Retina (tissue), 1 donor: ENCODE measurements at places on chromosomes 13 and 19.
A peak's percentile ranks its signal among the peaks of the same experiment; 100 is the strongest.

DNA sequence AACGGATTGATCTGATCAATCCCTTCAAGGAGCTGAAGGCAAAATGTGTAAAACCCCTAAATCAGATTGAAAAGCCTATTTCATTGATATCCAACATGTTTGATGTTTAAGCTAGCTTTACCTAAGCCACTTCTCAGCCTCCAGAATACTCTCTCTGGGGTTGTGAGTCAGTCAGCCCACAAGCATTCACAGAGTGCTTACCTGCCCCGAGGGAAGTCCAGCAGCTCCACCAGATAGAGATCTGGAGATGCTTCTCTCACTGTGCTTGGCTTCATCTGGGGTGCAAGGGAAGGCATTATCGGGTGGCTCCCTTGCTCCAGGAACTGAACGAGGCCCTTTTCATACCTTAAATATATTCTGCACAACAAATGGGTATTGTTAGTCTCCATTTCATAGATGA is 159.7 kb downstream of the OXGR1 start:
- no peak for DNase-seq

DNA sequence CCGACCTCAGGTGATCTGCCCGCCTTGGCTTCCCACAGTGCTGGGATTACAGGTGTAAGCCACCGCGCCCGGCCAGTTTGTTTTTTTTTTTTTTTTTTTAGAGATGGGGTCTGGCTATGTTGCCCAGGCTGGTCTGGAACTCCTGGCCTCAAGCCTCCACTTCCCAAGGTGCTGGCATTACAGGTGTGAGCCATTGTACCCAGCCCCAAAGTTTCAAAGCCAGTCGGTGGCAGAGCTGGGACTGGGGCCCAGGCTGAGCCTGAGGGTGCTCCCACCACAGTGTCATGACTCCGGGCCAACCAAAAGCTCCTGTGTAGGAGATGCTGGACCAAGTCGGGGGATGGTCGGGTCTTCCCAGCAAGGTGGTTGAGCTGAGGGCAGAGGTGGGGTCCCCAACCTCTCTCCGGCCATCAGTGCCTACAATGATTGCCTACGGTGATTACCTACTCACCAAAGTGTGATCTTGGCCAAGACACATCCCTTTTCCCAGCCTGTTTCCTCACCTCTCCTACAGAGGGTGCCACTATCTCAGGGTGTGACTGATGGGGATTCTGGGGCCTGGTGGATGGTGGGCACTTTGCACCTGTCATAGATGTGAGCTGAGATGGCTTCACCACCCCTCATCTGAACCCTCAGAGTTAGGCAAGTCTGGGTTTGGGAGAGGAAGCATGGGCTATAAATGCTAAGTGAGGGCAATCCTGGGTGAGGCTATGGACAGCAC is 5.9 kb upstream of the SAMD1 start:
- no peak for DNase-seq

- peak; percentile 23 for DNase-seq
Measured at GRCh38 chr19:14517446-14517839, 754 bp downstream of the DNAJB1 start.

DNA sequence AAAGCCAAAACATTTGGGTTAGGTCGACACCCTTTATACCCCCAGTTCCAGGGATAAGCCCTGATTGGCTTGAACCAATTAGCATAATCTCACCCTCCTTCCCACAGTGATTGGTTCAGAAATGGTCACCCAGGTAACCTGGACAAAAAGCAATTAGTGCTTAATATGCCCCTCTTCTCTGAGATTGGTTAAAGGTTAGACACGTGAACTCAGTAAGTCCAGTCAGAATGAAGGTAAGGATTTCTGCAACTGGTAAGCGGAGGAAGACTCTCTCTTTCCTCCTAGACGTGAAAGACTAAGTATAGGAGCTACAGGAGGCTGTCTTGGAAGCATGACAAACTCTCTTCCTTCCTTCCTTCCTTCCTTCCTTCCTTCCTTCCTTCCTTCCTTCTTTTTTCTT is 1.3 kb upstream of the PNMA8C start:
- no peak for DNase-seq

- no peak for DNase-seq
Measured at GRCh38 chr19:11141937-11142527, 13.6 kb downstream of the SPC24 start.

GRCh38 chr13:113327391-113327765 is 30.3 kb downstream of the LAMP1 start:
- DNase-seq = no peak

DNA sequence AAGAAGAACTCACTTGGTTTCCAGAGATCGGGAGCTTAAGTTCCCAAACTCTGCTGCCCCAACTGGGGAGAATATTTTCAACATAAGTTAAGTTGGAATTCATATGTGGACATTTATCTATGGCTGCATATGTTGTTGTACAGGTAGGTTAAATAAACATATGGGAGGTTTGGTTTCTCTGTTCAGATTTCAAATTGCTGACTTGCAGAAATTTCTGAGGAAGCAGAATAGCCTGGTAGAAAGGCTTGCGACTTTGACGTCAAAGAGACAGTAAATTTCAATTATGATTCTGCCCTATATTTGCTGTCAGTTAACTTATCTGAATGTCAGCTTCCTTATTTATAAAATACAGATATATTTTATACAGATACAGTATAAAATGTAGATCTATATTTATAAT is 40.0 kb upstream of the TPP2 start:
- DNase-seq = no peak

DNA sequence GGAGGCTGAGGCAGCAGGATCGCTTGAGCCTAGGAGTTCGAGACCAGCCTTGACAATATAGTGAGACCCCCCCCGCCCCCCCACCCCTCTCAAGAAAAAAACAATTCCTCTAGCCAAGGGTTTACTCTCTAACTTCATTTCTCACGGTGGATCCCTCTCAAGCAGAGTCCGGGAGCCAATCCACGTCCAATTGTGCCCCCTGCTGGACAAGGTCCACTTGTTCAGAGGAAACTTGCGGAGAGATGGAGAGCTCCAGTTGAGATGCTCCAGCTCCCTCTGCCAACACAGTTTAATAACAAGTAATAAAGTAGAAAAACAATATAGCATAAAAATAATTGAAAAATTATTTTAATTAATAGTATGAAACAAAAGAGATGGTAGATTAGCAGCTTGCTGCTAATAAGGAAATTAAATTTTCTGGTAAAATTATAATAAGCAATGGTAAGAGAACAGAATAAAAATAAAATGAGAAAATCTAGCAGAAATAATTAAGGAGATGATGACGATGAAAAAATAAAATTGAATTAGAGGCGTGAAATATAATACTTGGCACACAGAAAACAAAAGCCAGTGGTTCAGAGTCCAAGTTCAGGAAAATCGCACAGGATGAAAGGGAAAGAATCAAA is 14.5 kb upstream of the SIGLEC14 start:
- peak; percentile 67 for DNase-seq

DNA sequence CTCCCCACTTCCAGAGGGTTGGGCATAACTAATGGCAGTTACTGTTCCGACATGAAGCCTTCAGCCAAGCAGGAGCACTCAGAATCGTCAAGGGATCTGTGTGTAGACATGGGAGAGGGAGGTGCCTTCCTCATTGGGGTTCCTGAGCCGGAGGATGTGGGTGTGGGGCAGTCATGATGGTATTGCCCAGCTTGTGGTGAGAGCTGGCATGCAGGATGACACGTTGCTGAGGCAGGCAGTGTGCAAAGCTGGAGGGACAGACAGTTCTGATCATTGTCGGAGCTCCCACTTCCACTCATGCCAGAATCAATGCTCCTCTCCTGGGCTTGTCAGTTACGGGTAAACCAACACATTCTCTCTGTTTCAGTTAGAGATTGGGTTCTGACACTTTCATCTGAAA is 83.9 kb upstream of the TSC22D1 start:
- DNase-seq = no peak

- no peak for DNase-seq
Measured at GRCh38 chr19:54921082-54921481, 15.1 kb downstream of the NCR1 start.

DNA sequence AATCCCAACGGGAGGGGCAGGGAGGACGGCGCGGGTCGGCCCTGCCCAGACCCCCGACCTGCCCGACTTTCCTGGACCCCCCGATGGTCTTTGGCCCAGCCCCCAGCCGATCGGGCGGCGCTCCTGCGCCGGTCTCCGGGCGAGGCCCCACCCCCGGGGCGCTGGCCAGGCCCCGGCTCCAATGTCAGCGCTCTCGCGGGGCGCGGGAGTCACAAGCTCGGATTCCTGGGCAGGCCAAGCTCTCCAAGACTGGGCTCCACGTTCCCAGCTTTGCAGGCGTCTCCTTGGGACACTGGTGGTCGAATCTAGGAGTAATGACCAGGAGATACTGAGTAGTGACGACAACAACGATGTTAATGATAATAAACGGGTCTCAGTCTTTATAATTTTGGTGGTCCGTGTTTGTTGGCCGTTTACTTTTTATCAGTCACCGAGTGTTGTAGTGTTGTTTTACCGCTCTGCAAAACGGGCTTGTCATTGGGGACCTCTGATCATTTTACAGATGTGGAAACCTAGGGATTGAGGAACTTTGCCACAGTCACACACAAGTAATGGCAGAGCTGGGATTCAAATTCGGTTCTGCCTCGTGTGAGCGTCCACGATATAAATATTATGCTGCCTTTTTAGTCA is 545 bp downstream of the RAD23A start:
- peak; percentile 44 for DNase-seq

- DNase-seq = no peak
Measured at GRCh38 chr13:99842405-99842804, 129.2 kb downstream of the ZIC5 start.

- DNase-seq = no peak
Measured at GRCh38 chr13:30861163-30861562, 44.9 kb upstream of the MEDAG start.
